ENCODE measurements at places on chromosomes 6 and 20. TPM values are rescaled to one million over a fixed set of nuclear protein-coding genes. Genes with fewer than 3 reads are reported as not detected.

Gene CDC5L
- total RNA-seq, result 29.1 TPM

Gene ADGRB3
- 1.1 TPM for total RNA-seq

DNA sequence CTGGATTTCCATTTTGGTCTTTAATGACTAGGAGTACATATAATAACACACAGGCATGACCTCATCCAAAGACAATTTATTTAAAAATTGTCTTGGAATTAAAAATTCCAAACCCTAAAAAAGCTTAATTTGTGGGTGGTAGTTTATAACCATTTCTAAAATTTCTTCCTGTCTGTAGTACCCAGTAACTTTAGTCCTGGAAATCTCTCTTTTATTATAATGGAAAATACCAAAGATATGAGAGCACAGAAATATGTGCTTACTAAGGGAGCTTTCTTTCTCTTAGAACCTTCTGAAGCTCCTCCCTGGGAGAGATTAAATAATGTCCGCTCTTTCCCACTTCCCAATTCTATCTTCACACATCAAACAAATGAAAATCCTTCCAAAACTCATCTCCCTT is 70.5 kb upstream of the PRL start:
- DNase-seq, result no peak

GRCh38 chr20:50582092-50582491 is 71.9 kb downstream of the PTPN1 start:
- DNase-seq, result no peak

- DNase-seq, result no peak
These were observed 39.6 kb downstream of the JAG1 start for GRCh38 chr20:10634211-10634610.

Data from breast epithelium (tissue), 4 donors.